ENCODE measurements at places on chromosomes 6 and 20.
A peak's percentile ranks its signal among the peaks of the same experiment; 100 is the strongest.

GRCh38 chr20:52178691-52179090 lies 12.9 kb downstream of the ZFP64 start:
- DNase-seq: no peak

DNA sequence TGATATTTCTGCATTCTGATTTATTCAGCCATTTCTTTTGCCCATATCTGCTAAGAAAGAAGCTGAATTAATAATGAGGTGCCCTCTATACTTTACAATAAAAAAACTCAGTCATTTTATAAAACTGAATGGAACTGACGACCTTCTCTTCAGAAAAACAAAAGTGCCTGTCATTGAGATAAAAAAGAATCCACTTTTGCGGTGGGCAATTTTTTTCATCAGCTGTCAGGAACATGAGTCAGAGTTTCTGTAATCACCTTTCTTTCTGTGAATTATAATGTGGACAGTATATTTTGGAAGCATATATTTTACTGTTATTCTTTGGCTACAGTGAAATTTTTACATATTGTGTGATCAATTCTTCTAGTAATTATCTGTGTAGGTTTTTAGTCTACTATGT lies 33.4 kb downstream of the IL20RA start:
- no peak for DNase-seq

DNA sequence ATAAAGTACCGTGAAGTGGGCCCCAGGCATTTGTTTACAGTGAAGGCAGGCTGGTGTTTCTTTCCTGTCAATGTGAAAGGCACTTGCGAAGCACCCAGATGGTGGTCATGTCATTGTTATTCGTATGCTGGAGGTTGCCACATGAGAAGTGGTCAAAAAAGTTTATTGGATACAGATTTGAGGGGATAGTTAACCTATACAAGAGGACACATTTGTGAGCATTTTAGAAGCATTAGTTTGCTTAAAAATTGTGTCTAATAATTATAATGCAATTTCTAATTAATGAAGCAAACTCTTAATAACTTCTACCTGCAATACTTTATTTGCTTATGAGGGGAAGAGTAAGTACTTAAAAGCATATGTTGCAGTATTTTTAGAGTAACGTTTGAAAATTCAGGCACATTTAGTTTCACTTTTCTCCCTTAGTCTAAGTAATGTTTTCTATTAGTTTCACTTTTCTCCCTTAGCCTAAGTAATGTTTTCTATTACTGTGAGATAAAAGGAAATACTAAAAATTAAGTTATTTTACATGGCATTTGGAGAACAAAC lies 120.7 kb upstream of the CLDN20 start:
- DNase-seq: no peak

DNA sequence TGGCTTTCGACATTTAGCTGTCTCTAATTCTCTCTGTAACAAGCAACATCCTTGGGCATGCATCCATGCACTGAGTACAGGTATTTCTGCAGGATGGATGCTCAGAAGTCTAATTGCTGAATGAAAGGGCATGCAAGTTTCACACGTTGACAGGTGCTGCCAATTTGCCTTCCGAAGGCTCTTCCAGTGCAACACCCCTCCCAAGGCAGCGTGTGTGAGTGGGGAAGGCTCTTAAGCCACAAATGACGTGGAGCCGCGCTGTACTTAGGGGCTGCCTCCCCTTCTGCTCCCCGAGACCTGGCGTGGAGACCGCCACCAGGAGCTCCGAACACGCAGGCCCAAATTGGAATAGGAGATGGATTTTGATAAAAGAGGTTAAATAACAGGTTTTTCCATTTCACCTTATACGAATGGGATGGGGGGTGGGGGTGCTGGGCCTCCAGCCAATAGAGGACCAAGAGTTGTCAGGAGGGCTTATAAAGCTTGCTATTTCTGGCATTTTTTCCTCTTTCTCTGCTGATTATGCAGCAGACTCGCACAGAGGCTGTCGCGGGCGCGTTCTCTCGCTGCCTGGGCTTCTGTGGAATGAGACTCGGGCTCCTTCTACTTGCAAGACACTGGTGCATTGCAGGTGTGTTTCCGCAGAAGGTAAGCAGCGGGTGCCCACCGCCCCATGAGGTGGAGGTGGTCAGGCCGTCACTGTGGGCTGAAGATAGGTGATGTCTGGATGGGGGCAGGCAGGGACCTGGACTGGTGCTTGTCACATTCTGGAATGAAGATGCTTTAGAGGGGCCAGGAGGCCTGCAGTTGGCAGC lies 30.9 kb downstream of the TOX2 start:
- DNase-seq: no peak

DNA sequence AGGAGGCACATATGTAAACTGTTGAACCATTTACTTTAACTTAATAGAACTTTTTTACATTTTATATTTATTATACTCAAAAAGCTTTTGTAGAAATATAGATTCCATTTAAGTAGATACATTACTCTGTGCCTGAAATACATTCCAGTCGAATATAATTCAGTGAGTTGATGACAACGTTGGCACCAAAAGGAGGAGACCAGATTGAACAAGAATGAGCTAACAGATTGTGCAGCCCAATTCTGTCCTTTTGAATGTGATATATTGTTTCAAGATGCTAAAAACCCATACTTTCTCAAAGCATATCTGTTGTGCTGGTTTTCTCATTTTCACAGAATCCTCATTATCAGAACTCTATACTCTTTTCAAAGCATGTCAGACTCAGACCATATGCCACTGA lies 147.4 kb upstream of the SIM1 start:
- peak; percentile 11 for DNase-seq

GRCh38 chr20:49794336-49795134 lies 18.1 kb upstream of the SLC9A8 start:
- no peak for DNase-seq

GRCh38 chr6:14102383-14102782 lies 15.2 kb upstream of the CD83 start:
- no peak for DNase-seq

GRCh38 chr20:19735446-19735845 lies 22.6 kb upstream of the RIN2 start:
- DNase-seq: peak; percentile 94

GRCh38 chr6:33667776-33668175 lies 43.7 kb downstream of the UQCC2 start:
- DNase-seq: no peak

All from AG08395 (cell line).